ENCODE measurements at places on chromosomes 1 and 21.
A peak's percentile ranks its signal among the peaks of the same experiment; 100 is the strongest.

GRCh38 chr21:36839123-36839522, 127.3 kb downstream of the HLCS start:
- no peak for DNase-seq

DNA sequence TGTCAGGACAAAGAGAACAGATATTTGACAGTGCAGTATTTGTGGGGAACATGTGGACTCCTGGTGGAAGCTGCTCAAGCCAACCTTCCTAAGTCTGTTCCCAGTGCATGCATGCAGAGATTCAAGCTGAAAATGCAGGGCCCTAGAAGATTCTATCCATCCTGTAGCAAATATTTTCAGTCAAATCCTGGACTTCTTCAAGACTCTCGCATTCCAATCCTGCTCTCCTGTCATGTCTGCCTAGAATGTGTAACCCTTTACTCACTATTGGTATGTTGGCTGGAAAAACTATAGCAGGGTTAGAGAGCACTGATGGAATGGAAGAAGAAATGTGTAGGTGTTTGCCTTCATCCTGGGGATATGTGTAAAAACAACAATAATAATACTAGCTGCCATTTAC, 385.6 kb upstream of the PKN2 start:
- DNase-seq: no peak

- DNase-seq: no peak
Observed at GRCh38 chr1:203954788-203955552, 93.6 kb downstream of the SNRPE start.

- DNase-seq: no peak
Observed at GRCh38 chr1:70688580-70688979, 277.5 kb downstream of the CTH start.

DNA sequence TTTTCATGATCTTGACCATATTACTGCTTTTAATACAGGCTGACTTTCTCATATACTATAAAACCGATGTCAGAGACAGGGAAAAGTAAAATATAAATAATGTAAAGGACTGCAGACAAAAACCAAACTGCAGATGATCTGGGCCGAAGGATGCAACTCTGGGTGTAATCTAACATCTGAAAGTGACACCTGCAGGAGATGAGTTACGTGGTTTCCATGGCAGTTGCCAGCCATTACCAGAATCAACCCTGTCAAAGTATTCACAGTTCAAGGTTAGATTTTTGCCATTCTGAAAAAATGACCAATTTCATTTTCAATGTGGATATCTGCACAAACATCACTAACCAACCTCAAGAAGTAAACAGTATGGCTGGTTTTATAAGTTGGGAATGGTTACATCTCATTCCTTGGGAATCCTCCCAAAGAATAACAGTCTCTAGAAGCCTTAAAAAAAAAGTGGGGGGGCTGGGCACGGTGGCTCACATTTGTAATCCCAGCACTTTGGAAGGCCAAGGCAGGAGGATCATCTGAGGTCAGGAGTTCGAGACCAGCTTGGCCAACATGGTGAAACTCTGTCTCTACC, 27.7 kb downstream of the DNAJC11 start:
- DNase-seq: no peak

GRCh38 chr1:186957314-186957713, 128.6 kb downstream of the PLA2G4A start:
- no peak for DNase-seq

DNA sequence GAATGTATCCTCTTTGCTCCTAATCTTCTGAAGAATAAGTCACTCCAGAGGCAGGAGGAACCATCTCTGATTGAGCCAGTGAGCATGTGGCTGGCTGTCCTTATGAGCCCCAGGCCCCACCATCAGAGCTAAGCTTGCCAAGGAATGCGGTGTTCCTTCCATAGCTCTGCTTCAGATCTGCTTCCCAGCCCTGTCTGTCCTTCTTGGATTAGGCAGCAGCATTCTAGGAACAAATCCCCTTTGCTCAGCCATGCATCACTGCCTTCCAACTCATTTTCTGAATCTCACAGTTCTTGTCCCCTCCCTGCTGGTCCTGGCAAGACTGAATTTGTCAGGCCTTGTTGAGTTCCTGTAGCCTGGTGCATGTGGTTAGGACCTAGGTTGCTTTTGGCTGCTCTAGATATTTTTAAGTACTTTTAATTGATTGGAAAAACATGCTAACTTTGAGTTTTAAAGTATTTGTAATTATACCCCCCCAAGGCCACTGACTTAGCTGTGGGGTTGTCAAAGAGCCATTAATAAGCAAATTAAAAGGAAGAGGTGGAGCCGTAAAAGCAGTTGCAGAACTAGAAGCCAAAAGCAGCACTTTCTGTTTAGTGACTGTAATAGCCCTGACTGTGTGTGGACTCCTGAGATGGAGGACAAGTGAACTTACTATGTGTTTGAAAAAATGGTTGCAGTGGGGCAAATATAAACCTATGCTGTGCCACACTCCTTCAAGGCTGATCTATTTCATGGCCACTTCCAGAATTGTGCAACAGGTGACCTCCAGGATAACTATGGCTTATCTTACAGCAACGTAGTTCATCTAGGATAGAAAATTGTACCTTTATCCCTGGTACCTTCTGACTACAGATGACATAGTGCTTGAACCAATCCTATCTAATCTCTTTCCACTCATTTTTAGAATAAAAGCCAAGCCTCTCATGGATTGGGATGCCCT, 61.3 kb upstream of the BACH1 start:
- no peak for DNase-seq

DNA sequence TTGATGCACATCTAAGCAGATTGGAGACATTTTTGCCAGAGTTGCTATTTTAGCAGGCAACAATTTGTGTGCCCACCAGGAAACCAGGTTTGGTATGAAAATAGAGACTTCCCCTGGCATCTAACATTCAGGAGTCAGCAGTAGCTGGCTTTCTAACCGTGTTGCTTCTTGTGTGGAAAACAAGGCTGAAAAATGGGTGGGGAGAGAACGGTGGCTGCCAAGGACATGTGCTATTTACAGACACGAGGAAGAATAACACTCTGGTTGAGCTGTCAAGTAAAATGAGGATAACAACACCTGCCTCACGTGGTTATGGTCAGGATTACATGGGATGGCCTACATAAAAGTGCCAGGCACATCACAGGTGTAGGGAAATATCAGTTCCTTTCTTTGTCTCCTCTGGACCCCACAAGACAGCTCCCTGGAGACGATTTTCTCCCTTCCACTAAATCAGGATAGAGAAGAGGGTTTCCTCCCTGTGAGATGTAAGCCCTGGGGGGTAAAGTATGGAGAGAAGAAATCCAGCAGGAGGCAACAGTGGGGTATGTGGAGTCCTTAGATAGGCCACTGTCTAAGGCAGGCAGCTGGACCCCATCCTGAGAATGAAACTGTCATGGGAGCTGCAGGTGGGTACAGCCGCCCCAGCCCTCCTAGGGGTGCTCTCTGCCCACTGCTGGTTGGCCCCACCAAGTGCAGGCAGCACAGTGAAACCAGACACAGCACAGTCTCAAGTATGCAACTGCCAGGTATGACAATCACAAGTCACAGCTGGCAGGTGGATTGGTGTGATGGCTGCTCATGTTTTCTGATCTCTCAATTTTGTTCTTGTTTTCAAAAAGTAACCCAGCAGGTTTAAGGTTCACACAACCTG, 80.3 kb downstream of the TENT5C start:
- no peak for DNase-seq

GRCh38 chr1:11407301-11407994, 71.5 kb upstream of the DISP3 start:
- DNase-seq: no peak

DNA sequence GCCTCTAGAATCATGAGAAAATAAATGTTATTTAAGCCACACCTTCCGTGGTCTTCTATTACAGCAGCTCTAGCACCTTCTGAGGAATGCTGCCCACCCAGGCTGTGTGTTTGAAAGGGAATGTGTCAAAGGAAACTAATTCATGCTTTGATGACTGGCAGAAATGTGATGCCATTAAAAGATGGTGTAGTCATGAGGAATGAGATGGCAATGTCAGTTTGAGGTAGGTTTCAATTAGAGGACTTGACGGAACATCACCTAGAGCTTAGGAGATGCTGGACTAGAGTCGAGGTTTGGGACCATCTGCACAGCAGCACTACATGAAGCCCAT, 10.6 kb downstream of the PDZK1 start:
- no peak for DNase-seq

DNA sequence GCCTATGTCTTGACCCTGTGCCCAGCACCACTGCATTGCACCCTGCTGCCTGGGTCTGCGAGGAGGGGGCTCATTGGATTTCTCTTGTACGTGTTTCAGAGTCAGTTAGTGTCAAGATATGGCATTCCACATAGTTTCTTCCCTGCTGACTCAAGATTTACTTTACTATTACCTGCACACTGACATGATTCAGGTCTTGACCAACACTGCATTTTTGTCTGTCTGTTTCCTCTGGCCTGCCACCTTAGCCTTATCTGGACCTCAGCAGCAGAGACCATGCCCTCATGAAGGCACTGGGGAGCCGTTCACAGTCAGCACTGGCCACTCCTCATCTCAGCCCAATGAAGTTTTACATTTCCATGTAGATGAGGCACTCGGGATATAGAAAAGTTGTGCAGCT, 155.4 kb downstream of the DHRS3 start:
- DNase-seq: no peak

DNA sequence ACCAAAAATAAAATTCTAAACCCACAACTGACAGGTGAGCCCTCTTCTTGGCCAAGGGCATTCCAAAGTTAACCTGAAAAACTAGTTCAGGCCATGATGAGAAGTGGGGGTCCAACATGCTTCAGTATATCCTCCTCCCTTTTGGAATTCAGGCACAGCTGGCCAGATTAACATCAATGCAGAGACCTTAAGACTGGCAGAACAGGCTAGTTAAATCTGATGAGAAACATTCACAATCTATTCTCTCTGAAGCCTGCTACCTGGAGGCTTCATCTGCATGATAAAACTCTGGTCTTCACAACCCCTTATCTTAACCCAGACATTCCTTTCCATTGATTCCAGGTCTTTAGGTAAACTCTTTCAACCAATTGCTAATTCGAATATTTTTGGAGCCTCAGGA, 26.7 kb upstream of the ZBTB8B start:
- DNase-seq: no peak

- no peak for DNase-seq
Observed at GRCh38 chr1:199724049-199724448, 303.5 kb upstream of the NR5A2 start.

DNA sequence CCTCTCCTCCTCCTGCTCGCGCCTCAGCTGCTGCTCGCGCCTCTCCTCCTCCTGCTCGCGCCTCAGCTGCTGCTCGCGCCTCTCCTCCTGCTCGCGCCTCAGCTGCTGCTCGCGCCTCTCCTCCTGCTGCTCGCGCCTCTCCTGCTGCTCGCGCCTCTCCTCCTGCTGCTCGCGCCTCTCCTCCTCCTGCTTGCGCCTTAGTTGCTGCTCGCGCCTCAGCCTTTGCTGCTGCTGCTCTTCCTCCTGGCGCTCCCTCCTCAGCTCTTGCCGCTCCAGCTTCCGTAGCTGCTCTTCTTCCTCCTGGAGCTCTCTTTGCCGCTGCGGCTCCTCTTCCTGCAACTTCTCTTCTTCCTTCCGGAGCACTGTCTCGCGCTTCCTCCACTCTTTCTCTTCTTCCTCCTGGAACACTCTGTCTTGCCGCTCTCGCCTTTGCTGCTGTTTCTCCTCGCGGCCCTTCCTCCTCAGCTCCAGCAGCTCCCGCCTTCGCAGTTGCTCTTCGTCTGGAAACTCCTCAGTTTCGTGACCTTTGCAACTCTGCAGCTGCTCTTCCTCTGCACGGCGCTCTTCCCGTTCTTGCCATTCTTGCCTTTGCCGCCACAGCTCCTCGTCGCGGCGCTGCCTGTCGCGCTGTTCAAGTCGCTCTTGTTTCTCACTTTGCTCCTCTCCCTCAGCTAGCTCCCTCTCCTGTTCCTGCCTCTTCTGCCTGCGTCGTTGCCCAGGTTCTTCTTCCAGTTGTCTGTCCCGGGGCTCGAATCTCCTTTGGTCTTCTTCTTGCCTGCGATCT, 3.0 kb downstream of the TCHH start:
- peak; percentile 17 for DNase-seq

DNA sequence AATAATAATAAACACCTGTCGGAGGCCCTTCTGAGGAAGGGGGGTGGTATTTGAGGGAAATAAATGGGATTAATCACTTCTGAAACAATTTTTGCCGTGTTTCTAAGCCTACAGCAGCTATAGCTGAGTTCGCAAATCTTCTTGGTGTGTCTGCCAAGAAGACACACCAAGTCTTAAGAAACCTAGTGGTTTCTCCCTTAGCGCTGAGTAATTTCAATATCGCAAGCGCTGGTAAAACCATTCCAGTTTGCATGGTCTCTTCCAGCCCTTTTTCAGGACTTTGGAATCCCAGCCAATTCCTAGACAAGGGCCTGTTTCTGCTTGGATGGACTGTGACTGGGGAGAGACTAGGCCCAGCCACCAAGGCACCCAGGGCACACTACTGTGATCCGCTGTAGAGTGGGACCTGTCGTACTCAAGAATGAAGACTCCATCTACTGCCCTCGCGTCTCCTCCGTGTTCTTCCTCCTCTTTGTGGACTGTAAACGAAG, 7.5 kb upstream of the LHX8 start:
- DNase-seq: no peak

- DNase-seq: no peak
Observed at GRCh38 chr1:195754303-195754702, 853.9 kb downstream of the KCNT2 start.

GRCh38 chr21:23507501-23507900, 2099.8 kb downstream of the MRPL39 start:
- no peak for DNase-seq

DNA sequence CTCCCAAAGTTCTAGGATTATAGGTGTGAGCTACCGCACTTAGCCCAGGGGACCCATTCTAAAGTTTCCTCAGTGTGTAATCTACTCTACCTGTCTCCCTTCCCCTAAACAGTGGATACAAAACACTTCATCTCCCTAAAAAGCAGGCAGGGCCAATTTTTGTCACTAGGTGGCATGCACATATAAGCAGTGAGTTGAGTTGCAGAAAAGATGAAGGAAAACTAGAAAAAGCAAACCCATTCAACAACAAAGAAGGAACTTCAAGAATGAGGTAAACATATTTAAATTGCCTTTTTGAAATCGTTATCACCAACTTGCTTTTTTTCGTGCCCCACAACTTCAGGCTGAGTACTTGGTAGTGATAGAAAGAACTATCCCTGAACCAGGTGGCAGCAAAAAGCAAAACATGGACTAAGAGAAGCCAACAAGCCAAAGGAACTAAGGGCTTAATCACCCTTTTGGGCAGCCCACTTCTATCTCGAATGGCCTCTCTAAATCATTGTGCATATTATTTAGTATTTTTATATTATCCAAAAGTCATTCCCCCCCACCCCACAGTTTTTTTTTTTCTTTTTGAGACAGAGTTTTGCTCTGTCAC, 19.7 kb upstream of the ALDH9A1 start:
- peak; percentile 12 for DNase-seq

GRCh38 chr21:32917362-32918135, 108.2 kb upstream of the OLIG2 start:
- no peak for DNase-seq

- DNase-seq: no peak
Observed at GRCh38 chr1:220119043-220119512, 25.1 kb downstream of the IARS2 start.

Measured in GM06990 (cell line).